Cerebellar nuclear complex (tissue), 1 donor: ENCODE measurements at places on chromosomes 5 and 9.

GRCh38 chr5:103764403-103764802 lies 201.8 kb upstream of the NUDT12 start:
- DNase-seq = no peak

GRCh38 chr5:111079846-111080245 lies 8.3 kb downstream of the TSLP start:
- no peak for DNase-seq

- no peak for DNase-seq
Observed at GRCh38 chr9:93918061-93918460, 37.1 kb downstream of the BARX1 start.

DNA sequence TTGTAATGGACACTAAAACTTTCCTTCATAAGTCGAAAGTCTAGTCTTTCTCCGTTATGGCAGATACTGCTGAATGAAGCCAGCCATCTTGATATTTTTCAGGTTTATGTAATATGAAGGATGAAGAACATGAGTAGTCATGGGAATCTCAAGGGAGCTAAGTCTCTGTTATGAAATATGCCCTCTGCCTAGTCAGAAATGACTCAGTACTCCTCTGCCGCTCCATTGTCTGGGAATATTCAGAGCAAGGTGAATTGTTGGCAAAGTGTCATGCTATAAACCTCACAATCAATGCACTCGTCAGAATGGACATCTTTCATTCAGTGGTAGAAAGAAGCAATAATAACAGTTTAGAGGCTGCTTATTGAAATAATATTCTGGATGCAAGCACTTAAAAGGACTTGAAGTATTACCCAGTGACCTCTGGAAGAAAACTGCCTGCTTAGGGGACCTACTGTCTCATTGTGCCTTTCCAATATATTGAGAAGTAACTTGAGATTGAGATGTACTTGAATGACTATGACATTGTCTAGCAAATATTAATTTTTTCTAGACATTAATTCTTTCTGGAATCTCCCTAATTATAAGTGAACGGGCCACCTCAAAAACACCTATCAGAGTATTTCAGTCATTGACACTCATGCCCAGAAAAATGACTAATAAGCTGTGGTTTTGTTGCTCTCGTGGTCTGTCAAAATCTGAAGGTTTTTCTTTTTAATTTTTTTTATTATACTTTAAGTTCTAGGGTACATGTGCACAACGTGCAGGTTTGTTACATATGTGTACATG lies 1011.5 kb upstream of the ACO1 start:
- DNase-seq = no peak

DNA sequence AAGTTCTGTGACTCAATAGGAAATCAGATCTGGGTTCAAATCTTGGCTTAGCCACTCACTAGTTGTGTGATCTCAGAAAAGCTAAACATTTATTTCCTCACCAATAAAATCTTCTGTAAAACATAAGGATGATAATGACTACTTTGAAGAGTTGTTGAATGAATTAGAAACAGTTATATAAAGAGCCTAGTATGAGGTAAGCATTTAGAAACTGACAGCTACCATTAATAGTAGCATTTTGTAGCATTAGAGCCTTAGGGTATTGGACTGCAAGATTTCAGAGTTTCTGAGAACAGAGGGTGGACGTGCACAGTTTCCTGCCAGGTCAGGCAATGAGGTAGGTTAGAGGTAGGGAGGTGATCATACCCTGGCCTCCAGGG lies 293.2 kb downstream of the CWC27 start:
- DNase-seq = no peak

- no peak for DNase-seq
Observed at GRCh38 chr9:2181792-2182191, 166.6 kb downstream of the SMARCA2 start.

DNA sequence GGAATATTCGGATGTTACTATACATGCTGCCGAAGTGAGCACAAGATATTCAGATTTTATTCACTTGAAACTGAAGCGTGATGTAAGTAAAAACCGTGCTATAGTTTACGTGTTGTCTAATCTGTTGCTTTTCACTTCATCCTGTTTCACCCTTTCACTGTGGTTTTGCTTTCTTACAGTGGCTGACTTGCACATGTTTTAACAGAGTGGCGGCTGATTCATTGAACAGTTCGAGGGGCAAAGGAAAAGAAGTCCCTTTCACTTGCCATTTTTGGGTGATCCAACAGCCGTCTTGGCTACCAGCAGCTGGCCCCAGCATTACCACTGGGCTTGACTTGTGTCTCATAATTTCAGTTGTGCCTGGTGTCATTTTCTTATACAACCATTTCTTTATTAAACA lies 134.0 kb downstream of the IRX1 start:
- DNase-seq = no peak

GRCh38 chr5:88304356-88304755 lies 35.7 kb upstream of the TMEM161B start:
- no peak for DNase-seq

- no peak for DNase-seq
Observed at GRCh38 chr5:91591076-91591475, 208.0 kb upstream of the ARRDC3 start.

GRCh38 chr5:84430079-84430478 lies 45.4 kb upstream of the EDIL3 start:
- no peak for DNase-seq
